CD4-positive, alpha-beta T cell (primary cell): ENCODE measurements at places on chromosomes 2 and 18.

GRCh38 chr2:71858071-71858470, 289.6 kb downstream of the CYP26B1 start:
- no peak for DNase-seq

DNA sequence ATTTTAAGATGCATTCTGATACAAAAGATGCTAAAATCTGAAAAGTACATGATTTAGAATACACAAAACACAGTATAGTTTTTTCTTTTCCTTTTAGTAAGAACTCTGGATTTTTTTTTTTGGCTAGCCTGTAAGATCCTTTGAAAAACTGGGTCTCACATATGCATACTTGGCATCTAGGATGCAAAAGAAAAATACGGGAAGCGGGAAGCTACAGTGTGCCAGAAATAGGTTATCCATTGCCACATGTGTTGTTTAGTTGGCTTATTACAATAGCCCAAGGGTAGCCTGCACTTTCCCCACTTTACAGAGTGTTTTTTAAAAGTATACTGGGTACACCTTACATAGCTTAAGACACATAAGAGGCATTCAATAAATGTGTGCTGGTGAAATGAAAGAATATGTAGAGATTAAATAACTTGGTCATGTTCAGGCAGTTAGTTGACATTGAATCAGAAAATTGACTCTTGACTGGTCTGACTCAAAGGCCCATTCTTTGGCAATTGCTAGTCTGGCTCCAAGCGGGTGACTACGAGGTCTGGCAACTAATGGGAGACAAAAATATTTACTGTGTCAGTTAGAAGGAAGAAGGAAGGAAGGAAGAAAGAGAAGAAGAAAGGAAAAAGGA, 286.8 kb upstream of the TRIB2 start:
- no peak for DNase-seq

DNA sequence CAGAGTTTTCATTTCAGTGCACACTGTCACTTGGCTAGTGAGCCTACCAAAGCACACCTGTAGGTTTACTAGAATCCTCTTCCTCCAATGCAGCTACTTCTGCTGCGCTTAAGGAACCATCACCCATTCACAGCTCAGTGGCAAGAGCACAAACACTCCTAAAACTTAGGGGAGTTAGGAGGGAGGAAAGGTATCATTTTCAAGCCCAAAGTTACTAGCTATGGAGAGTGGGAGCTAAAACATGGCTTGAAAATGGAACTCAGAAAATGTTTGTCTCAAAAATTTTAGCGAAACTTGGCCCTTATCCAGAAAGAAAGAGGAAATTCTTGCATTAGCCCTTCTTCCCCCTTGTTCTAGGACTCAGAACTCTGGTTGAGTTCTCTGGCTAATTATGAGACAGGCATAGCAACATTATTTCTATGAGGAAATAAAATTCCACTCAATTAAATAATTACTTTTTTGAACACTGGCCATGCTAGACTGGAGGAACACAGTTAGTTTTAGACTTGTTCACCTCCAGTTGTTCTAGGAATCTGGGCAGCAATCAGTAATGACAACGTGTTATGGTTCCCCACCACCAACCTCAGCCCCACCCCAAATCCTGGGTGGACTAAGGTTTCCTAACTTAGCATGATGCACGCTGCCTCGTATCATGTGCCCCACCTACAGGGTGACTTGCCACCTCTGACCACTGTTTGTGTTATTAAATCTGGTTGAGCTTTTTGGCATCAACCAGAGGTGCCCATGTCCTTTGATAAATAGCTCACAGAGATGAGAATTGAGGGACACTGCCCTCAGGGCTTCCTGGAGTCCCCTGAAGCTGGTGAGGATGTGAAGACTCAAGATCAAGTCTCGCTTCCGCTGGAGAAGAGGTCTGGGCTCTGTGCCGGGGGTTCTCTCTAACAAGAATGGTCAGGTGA, 32.8 kb downstream of the LPIN2 start:
- DNase-seq: no peak

GRCh38 chr18:58057291-58057965, 13.4 kb downstream of the NEDD4L start:
- no peak for DNase-seq

- no peak for DNase-seq
Measured at GRCh38 chr2:142307086-142307485, 176.3 kb upstream of the LRP1B start.

- DNase-seq: no peak
Measured at GRCh38 chr2:25853038-25853638, 25.1 kb downstream of the ASXL2 start.

GRCh38 chr18:79517341-79517740, 121.6 kb downstream of the NFATC1 start:
- DNase-seq: no peak

- DNase-seq: no peak
Measured at GRCh38 chr2:235810252-235810651, 316.4 kb downstream of the AGAP1 start.

DNA sequence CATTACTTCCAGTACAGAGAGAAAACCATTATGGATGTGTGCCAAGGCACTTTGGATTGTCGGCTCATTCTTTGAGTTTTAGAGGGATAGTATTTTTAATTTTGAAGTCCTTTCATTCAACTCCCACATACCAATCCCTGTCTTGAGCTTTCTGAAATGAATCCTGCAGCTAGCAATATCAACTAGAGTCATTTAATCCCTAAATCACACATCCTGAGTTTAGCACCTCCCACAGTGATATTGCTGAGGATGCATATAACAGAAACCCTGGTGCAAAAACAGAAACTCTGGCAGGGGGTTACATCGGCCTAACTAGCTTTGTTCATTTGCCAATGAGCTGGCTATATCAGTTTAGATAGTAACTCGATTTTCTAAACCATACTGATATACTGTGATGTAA, 427.3 kb downstream of the LRP1B start:
- DNase-seq: no peak
